ENCODE measurements at places on chromosomes 5 and 9. TPM values are rescaled to one million over a fixed set of nuclear protein-coding genes. Genes with fewer than 3 reads are reported as not detected.
A peak's percentile ranks its signal among the peaks of the same experiment; 100 is the strongest.

Gene AP3B1
- total RNA-seq: 14.3 TPM

Gene FAM151B
- total RNA-seq: 0.29 TPM

Gene HAVCR2
- not detected for total RNA-seq

Gene GPRIN1
- 72.3 TPM for total RNA-seq

Gene TMEM174
- not detected for total RNA-seq

GRCh38 chr5:145449794-145450193 is 385.3 kb downstream of the PRELID2 start:
- H3K4me1 ChIP-seq: no peaks in the 10 kb centered on the region
- H3K27me3 ChIP-seq: no peaks in the 10 kb centered on the region
- no peak overlapping the region for H3K27ac ChIP-seq

- H3K4me3 ChIP-seq: no peak overlapping the region
- no peaks in the 10 kb centered on the region for H3K4me1 ChIP-seq
- H3K27me3 ChIP-seq: peaks cover 2% of the 10 kb centered on the region
Measured at GRCh38 chr5:133032852-133033742, 6.7 kb upstream of the ZCCHC10 start.

DNA sequence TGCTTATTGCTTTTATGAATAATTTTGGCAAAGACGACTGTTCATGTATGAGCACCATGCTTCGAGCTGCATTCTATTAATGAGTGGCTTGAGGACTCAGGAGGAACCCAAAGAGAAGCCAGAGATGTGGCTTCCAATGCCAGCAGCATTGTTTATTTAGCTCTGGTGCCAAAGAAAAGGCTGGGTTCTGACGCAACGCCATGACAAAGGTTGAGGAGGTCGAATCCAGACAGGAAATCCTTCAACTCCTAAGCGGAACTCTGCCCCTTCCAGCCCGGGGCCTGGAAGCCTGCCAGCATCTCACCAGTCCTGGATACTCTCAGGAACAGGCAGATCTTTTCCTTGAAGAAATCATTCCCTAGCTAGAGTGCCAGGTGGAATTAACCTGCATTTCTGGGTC is 104.4 kb downstream of the ARHGAP26 start:
- DNase-seq: no peak
- H3K27ac ChIP-seq: no peak overlapping the region
- peaks cover 15% of the 10 kb centered on the region for H3K4me1 ChIP-seq

DNA sequence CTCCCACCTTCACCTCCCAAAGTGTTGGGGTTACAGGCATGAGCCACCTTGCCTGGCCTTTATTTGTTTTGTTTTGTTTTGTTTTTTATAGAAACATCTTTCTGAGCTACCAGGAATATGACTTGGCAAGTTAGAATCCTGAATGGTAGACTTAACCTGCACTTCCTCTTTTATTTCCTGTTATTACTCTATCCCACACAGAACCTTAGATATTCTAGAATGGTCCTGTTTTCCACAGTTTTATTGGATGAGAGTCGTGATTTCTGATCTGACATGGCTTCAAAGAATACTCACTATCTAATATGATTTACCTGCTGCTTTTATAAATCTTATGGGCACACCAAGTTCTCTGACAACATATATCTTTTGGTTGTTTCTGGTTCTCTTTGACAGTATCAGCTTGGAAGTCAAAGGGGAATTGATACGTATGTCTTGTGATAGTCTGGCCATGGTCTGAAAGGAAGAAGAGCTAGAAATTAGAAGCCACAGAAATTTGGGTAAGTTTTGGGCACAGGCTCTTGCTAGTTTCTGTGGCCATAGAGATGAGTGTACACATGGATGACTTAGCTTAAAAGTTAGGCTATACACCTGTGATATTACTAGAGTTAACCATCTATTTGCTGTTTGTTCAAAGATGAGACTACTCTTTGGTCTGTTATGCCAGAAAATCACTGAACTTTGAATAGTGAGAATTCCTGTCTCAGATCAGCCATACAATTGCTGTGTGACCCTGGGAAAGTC is 4.7 kb upstream of the PANK3 start:
- DNase-seq: no peak
- peaks cover 17% of the 10 kb centered on the region for H3K4me1 ChIP-seq
- no peaks in the 10 kb centered on the region for H3K36me3 ChIP-seq
- peaks cover 24% of the 10 kb centered on the region for H3K27me3 ChIP-seq

- peaks cover 5% of the 10 kb centered on the region for H3K36me3 ChIP-seq
- no peaks in the 10 kb centered on the region for H3K27me3 ChIP-seq
- no peak overlapping the region for H3K27ac ChIP-seq
- no peak for DNase-seq
- no peaks in the 10 kb centered on the region for H3K4me1 ChIP-seq
Measured at GRCh38 chr5:99866740-99867139, 668.4 kb upstream of the FAM174A start.

DNA sequence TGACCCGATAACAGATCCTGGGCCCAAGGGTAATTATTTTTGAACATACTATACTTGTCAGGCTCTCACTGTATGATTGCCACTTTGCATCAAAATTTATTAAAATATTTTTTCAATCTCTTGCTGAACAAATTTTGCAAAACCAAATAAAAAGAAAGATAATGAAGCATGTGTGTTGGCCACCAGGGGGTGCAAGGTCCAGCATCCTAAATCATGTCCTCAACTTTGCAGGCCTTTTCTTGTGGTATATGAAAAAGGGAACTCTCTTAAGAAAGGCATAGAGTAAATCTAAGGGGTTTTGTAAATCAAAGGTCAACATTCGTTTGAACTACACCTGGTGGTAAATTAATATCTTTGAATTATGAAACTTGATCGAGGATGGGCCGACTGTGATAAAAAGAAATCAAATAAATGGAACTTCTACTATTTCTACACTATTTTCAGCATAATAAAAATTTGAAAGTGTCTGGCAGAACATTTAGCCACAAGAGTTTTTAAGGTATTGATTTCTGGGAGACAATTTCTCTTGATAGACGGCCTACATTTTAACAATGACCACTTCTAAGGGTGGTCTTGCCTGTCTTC is 676.5 kb downstream of the DMRTA1 start:
- H3K36me3 ChIP-seq: no peaks in the 10 kb centered on the region
- no peaks in the 10 kb centered on the region for H3K27me3 ChIP-seq
- H3K4me3 ChIP-seq: no peak overlapping the region
- H3K27ac ChIP-seq: no peak overlapping the region
- H3K4me1 ChIP-seq: peaks cover 11% of the 10 kb centered on the region

DNA sequence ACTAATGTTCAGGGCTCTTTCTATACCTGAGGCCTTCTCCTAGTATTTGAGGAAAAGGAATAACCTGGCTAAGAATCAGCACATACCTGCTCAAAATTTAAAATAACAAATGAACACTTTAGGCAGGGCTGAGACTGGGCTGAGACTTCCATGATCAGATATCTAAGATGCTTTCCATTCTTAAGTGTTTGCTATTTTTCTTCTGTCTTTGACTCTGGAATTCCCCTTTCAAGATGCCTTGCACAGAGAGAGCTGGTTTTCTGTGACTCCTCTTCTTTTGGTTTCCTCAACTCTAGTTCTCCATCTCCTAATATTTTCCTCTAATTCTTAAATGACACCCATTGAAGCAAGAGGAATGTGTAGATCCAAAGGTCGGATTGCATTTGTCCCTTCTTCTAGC is 61.1 kb downstream of the DPYSL3 start:
- H3K4me3 ChIP-seq: peak overlapping the region; percentile 100
- no peak overlapping the region for H3K27ac ChIP-seq
- H3K27me3 ChIP-seq: peaks cover 20% of the 10 kb centered on the region
- peaks cover 32% of the 10 kb centered on the region for H3K4me1 ChIP-seq
- H3K36me3 ChIP-seq: no peaks in the 10 kb centered on the region
